GM04504 (cell line): ENCODE measurements at places on chromosomes 5 and 9.

- DNase-seq, result no peak
These were observed 2.6 kb downstream of the OLFM1 start for GRCh38 chr9:135090081-135090480.

- no peak for DNase-seq
These were observed 206.1 kb upstream of the ZNF608 start for GRCh38 chr5:124952566-124952965.

DNA sequence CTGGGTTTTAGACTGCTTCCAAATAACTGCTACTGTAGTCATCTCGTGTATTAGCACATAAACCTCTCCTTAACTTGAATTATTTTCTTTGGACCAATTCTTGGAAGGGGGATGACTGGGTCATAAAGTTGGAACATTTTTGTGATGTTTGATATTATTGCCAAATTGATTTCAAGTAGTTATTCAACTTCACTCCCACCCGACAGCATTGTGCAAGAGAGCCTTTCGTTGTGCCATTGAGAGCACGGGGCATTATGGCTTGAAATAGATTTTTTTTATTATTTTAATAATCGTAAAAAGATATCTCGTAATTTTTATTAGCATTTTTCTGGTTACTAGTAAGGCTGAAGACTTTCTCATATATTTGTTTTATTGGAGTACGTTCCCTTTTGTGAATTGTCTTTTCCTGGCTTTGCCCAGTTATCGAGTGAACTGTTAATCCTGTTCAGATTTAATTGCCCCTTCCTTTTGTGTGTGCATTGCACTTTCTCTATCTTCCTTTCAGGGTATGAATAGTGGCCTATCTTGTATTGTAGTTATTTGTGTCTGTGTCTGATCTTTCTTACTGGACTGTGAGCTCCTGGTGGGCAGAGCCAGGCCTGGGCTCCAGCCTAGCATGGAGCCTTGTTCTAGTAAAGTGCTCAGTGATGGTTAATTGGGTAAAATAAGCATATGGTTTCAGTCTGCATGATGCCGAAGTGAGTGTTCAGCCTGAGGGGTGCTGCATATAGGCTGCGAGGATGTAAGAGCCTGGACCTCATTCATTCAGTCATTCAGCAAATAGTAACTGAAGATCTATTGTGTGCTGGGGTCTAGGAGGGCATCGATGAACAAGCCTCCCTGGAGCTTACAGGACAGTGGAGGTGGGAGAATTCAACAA, 93.5 kb upstream of the SHB start:
- no peak for DNase-seq

DNA sequence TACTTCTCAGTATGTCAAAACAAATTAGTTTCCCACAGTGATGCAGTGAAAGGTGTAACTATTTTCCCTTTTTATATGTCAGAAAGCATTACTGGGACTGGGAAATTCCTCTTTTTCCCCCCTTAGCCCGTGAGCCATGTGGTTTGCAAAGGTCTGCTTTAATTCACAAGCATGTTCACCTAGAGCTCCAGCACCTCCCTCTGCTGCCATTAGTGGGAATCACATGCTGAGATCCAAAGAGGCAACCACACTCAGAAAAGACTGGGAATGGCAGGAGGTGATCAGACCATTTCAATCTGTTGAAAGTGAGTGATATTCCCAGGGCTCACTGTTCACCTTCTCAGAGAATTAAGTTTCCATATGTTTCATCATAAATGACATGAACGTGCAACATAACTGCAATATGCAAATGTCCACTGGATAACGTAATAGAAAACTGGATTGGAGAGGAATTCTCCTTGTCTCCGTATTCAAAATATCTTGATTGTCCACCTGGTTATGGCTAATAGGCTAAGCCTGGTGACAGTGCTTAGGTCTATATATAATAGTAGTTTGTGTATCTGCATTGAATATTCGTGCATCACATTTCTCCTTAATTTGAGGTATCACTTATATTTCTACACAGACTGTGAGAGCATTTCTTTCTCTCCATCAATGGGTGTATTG, 703.5 kb upstream of the WWC1 start:
- no peak for DNase-seq

DNA sequence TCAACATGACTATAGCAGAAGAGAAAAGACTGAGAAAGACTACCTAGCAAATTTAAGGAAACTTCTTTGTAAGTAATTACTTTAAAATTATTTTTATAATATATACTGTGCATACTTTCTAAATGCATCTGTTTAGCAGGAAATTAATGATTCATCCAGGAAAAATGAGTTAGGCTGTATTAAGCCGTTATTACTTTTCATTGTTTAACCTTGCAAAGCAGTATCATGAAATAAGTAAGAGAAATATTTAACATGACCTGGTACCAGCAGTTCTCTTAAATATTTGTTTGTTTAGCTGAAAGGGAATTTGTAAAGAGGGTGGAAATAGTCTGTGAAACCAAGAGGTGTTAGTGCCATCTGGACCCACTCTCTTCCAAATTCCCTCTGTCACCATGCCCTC, 175.0 kb downstream of the GNAQ start:
- no peak for DNase-seq

DNA sequence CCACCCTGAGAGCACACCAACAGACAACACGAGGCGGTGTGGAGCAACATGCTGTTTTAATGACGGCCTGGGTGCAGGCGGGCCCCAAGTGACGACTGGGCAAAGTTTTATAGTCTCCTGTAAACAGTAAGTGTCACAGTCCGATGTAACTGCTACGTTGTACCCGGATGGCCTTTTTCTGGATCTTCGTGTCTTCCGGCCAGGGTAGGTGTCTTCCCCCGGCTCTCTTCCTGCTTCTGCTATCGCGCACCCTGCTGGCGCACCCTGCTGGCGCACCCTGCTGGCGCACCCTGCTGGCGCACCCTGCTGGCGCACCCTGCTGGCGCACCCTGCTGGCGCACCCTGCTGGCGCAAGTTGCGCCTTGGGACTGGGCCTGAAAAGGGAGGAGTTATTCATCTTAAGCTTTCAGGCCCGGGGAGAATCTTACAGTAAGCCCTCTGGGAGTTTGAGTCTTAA, 143.0 kb upstream of the TARS1 start:
- no peak for DNase-seq

DNA sequence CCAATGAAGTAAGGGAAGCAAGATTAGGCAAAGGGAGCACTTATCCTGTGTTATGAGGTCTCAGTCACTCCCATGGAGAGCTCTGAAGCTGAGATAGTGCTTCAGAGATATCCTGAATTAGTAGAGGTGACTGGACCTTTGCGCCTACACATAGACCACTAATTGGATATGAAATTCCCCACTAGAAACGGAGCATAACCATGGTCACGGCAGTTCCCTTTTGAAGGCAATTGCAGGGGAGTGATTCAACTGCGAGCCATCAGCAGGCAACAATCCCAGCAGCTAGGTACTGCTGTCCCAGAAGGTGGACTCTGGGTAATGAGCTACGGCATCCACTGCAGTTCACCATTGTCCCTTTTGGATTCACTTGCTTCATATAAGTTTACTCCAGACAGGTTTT, 267.7 kb upstream of the RASA1 start:
- no peak for DNase-seq

DNA sequence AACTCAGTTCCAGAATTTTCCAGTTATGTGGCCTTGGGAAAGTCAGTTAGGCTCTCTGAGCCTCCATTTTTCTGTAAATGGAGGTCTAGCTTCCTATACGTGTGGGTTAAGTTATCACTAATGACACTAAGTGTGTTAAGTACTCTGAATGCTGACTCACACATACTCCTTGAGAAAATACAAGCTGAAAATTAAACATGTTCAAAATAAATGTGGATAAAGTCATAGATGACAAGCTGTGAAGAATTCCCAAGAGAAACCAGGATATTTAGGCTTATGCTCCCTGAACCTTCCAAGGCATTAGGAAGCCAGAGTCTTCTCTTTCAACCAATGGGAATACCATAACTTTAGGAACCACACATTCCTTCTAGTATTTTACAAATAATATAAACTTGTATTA, 58.1 kb downstream of the ABCA1 start:
- no peak for DNase-seq

DNA sequence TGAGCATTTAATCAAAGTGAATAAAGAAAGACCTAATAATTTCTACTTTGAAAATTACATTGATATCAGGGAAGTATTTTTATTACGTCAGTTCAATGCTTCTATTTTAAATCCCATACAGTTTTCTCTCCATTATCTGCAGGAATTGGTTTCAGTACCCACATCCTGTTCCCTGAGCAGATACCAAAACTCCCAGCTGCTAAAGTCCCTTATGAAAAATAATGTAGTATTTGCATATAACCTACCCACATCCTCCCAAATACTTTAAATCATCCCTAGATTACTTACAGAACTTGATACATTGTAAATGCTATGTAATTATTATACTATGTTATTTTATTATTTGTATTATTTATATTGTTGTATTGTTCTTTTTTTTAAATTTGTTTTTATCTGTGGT, 125.4 kb upstream of the MINAR2 start:
- DNase-seq, result no peak

- no peak for DNase-seq
These were observed 18.9 kb downstream of the FNBP1 start for GRCh38 chr9:130023994-130024596.

- DNase-seq, result no peak
These were observed 608 bp downstream of the ELOVL7 start for GRCh38 chr5:60843386-60843935.

GRCh38 chr5:140042643-140043507, at the start of gene NRG2:
Gene NRG2, minus strand, starts transcription at chr5:140043299.
- DNase-seq, result no peak

- DNase-seq, result peak; percentile 46
These were observed 95.3 kb downstream of the PRRT1B start for GRCh38 chr9:131640438-131641137.

DNA sequence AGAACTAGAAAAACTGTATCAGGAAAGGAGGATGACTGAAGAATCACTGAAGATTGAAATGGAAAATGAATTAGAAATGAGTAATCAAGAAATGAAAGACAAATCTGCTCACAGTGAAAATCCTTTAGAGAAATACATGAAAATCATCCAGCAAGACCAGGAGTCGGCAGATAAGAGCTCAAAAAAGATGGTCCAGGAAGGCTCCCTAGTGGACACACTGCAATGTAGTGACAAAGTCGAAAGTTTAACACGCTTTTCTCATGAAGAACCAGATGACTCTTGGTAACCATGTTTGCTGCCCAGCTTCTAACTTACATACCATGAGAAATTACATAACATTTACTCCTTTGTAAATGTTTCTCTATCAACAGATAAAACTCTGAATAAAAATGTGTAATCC, 37.1 kb downstream of the CPLANE1 start:
- no peak for DNase-seq

- no peak for DNase-seq
These were observed 173.6 kb downstream of the TENT4A start for GRCh38 chr5:6886866-6887265.

GRCh38 chr5:179415291-179416060, 70.2 kb upstream of the ADAMTS2 start:
- DNase-seq, result no peak

DNA sequence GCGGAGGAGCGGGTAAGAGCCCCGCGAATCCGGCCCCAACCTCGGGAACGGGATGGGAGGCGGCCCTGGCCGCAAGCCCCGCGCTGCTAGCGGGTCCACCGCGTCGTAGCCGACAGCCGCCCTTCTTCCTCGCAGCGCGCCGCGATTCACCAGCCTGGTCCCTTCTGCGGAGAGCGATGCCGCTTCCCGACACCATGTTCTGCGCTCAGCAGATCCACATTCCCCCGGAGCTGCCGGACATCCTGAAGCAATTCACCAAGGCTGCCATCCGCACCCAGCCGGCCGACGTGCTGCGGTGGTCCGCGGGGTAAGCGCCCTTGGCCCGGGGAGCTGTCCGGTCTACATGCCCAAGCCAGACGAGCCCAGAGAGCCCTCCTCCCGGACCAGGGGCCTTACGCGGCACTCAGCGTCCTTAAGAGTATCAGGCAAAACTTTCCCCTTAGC, 335 bp downstream of the ROPN1L start:
- DNase-seq, result no peak
